HepG2 (cell line): ENCODE measurements at places on chromosomes 3 and 15. TPM values are rescaled to one million over a fixed set of nuclear protein-coding genes. Genes with fewer than 3 reads are reported as not detected.
A peak's percentile ranks its signal among the peaks of the same experiment; 100 is the strongest.

DNA sequence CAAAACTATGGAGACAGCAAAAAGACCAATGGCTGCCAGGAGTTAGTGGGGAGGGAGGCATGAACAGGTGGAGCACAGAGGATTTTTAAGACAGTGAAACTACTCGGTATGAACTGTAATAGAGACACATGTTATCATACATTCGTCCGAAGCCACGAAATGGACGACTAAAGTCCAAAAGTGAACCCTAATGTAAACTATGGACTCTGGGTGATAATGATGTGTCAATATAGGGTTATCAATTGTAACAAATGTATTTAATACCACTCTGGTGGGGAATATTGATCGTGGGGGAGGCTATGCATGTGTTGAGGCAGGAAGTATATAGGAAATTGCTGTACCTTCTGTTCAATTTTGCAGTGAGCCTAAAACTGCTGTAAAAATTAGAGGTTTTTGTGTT, 107.0 kb downstream of the CPN2 start:
- H3K27me3 ChIP-seq, result peaks cover 29% of the 10 kb centered on the region
- no peaks in the 10 kb centered on the region for H3K36me3 ChIP-seq
- no peak overlapping the region for H3K4me3 ChIP-seq
- H3K4me1 ChIP-seq, result peaks cover 35% of the 10 kb centered on the region
- peak; percentile 27 for DNase-seq
- no peak overlapping the region for H3K27ac ChIP-seq

CFAP44 gene
- 0.90 and 4.7 TPM in 2 replicates for total RNA-seq

NT5DC2 gene
- total RNA-seq, result 105 and 131 TPM in 2 replicates

- H3K36me3 ChIP-seq, result peaks cover 60% of the 10 kb centered on the region
- no peak for DNase-seq
- no peak overlapping the region for H3K4me3 ChIP-seq
- H3K27ac ChIP-seq, result no peak overlapping the region
- H3K4me1 ChIP-seq, result peaks cover 36% of the 10 kb centered on the region
- no peaks in the 10 kb centered on the region; the same call in 1 of the 2 replicates for H3K27me3 ChIP-seq
Measured at GRCh38 chr3:124791142-124791541, 60.9 kb downstream of the UMPS start.

DNA sequence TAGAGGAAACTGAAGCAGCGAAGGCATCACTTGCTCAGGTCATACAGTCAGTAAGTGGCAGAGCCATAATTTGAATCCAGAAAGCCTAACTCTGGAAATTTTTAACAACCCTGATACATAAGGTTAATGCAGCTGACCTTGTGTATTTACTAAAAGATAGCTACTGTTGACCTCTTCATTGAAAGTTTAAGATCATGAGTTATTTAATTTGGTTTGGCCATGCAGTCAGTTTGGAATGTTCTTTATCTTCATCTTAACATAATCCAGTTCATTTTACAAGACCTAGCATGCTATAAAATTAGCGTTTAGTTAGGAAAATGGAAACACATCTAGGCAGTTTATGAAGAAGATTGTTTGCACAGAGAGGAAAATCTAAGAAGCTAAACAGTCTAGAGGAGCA, 240.9 kb downstream of the RBMS3 start:
- H3K27me3 ChIP-seq, result no peaks in the 10 kb centered on the region
- H3K36me3 ChIP-seq, result no peaks in the 10 kb centered on the region
- H3K4me1 ChIP-seq, result peaks cover 6% of the 10 kb centered on the region; the same call in 1 of the 2 replicates

DNA sequence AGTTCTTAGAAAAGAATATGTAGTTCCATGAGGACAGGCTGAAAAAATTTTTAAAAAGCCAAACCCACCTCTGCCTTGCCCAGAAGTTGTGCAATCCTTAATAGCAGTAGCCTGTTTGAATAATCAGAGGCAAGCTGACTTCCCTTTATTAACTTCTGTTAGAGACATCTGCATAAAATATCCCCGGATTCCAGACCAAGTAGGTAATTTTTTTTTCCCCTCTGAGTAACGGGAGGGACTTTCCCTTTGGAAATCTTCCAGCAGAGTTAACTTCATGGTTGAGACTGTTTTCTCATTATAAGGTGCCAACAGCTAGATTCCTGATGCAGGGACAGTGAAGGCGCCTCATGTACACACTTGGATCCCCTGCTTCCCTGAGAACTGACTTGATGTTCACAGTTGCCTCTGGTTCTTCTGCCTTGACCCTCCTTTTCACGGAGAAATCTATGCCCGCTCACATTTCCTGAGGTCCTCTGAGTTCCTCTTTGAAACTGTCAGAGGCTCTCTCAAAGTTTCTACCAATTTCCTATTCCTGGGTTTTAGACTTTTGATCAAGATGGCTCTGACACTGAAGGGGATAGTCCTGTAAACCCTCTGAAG, 227.6 kb upstream of the BHLHE40 start:
- peaks cover 77% of the 10 kb centered on the region for H3K4me1 ChIP-seq
- H3K27ac ChIP-seq, result peak overlapping the region; percentile 88
- H3K4me3 ChIP-seq, result no peak overlapping the region
- no peaks in the 10 kb centered on the region for H3K27me3 ChIP-seq
- H3K36me3 ChIP-seq, result no peaks in the 10 kb centered on the region; the same call in 2 of the 3 replicates

DNA sequence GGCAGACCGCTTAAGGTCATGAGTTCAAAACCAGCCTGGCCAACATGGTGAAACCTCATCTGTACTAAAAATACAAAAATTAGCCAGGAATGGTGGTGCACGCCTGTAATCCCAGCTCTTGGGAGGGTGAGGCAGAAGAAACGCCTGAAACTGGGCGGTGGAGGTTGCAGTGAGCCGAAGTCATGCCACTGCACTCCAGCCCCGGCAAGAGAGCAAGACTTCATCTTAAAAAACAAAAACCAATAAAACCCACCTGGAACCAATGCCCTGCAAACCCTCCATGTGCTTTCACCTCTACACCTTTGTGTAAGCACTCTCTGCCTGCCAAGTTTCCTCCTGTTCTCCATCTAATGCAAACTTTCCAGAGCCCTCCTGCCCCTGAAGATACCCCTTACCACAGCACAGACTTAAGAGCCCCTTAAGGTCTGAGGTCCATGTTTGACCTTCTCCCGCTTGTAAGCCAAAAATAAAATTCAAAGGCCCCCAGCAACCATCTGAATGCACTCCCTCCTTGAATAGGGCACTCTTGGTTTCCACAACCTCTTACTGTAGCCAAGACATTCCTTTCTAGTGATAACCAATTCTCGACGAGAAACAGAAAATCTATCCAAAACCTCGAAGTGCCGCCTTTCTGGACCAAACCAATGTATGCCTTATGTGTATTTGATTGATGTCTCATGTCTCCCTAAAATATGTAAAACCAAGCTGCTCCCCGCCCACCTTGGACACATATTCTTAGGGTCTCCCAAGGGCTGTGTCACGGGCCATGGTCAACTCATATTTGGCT, 3.0 kb downstream of the RPL32 start:
- no peak overlapping the region; the same call in none of the 2 replicates for H3K4me3 ChIP-seq
- no peaks in the 10 kb centered on the region; the same call in 2 of the 3 replicates for H3K27me3 ChIP-seq
- no peak overlapping the region for H3K27ac ChIP-seq

- H3K27me3 ChIP-seq, result no peaks in the 10 kb centered on the region
- no peaks in the 10 kb centered on the region for H3K4me1 ChIP-seq
- no peak for DNase-seq
- H3K27ac ChIP-seq, result no peak overlapping the region
Measured at GRCh38 chr15:94293411-94294402, 62.3 kb downstream of the MCTP2 start.

DNA sequence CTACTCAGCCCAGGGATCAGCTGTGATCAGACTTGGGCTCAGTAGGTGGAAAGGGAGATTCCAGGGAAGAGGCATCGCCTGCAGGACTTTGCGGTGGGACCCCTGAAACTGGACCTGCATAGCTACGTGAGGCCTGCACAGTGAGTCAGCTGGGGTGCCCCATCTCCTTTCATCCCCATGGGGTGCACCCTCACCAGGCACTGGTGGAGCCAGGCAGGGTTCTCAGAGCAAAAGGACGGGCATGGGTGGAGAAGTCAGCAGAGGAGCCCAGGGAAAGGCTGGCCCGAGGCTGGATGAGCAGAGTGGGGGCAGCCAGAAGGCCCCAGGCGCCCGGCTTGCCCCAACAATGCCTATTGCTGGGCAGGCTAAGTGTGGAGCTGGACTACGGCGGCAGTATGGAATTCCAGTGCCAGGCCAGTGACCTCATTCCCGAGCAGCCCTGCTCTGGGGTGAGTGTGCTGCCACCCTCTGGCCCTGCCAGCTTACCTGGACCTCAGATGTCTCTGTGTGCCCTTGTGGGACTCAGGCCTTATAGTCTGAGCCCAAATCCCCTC, 19.7 kb downstream of the ACAA1 start:
- no peak overlapping the region for H3K4me3 ChIP-seq
- DNase-seq, result no peak
- no peak overlapping the region for H3K27ac ChIP-seq
- H3K36me3 ChIP-seq, result peaks cover 9% of the 10 kb centered on the region; the same call in 1 of the 2 replicates
- peaks cover 12% of the 10 kb centered on the region; the same call in 1 of the 2 replicates for H3K4me1 ChIP-seq

GRCh38 chr15:61605343-61605742, 376.2 kb upstream of the RORA start:
- no peaks in the 10 kb centered on the region for H3K36me3 ChIP-seq
- DNase-seq, result no peak
- no peaks in the 10 kb centered on the region for H3K27me3 ChIP-seq
- H3K4me3 ChIP-seq, result no peak overlapping the region
- no peaks in the 10 kb centered on the region for H3K4me1 ChIP-seq

GRCh38 chr3:169542331-169542751, 121.2 kb downstream of the MECOM start:
- no peak for DNase-seq
- H3K27ac ChIP-seq, result no peak overlapping the region
- no peaks in the 10 kb centered on the region for H3K4me1 ChIP-seq
- H3K4me3 ChIP-seq, result no peak overlapping the region
- H3K36me3 ChIP-seq, result no peaks in the 10 kb centered on the region

KATNBL1 gene
- total RNA-seq, result 42.8 and 43.9 TPM in 2 replicates

DNA sequence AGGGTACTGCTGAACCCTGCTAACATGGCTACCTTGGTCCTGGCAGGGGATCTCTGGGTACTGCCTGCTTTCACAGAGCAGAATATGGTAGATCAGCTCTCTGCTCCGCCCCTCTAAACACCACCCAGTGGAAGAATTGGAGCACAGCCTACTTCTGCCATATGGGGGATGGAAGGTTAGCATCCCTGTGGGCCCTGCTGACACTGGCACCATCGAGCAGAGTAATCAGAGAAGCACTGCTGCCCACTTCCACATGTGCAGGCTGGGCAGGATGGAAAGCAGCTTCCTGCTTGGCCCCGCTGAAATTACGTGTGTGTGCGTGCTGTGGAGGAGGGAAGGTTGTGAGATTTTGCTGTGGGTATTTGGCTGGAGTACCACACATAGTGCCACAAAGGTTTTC, 24.8 kb downstream of the CCR1 start:
- no peaks in the 10 kb centered on the region for H3K36me3 ChIP-seq
- no peak overlapping the region for H3K4me3 ChIP-seq
- H3K4me1 ChIP-seq, result no peaks in the 10 kb centered on the region
- no peak for DNase-seq
- no peaks in the 10 kb centered on the region for H3K27me3 ChIP-seq

GRCh38 chr15:64857421-64857820, 15.7 kb downstream of the PLEKHO2 start:
- no peaks in the 10 kb centered on the region for H3K27me3 ChIP-seq
- no peak overlapping the region for H3K4me3 ChIP-seq
- no peak for DNase-seq
- peaks cover 17% of the 10 kb centered on the region for H3K4me1 ChIP-seq
- peaks cover 30% of the 10 kb centered on the region; the same call in 2 of the 3 replicates for H3K36me3 ChIP-seq

DNA sequence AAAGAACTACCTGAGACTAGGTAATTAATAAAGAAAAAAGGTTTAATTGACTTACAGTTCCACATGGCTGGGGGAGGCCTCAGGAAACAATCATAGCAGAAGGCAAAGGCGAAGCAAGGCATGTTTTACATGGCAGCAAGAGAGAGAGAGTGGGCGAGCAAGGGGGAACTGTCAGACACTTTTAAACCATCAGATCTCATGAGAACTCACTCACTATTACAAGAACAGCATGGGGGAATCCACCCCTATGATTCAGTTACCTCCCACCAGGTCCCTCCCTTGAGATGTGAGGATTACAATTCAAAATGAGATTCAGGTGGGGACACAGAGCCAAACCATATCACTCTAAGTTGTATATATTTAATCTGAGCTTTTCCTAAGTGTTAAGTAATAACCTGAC, 79.0 kb upstream of the MLF1 start:
- H3K36me3 ChIP-seq, result no peaks in the 10 kb centered on the region
- H3K27ac ChIP-seq, result no peak overlapping the region
- H3K4me1 ChIP-seq, result no peaks in the 10 kb centered on the region
- DNase-seq, result no peak

SKOR1 gene
- 0.09 and 0.10 TPM in 2 replicates for total RNA-seq

BNC1 gene
- not detected in 2 replicates for total RNA-seq

DNA sequence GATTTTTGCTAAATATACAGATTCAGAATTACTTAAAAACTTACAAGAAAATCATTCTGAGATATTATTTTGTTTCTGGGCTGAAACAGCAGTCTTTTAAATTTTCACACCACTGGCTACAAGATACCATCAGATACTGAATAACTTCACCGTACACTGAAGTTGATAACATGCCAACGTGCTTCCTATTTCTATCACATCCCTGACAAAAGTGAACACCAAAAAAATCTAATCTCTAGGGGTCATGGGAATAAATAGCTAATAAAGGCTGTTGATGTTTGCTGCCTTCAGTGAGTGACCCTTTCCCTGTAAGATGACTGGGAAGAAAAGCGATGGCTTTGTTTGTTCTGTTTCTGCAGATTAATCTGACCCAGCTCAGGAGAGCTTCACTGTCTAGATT, 120.5 kb downstream of the DUT start:
- no peaks in the 10 kb centered on the region for H3K4me1 ChIP-seq
- no peaks in the 10 kb centered on the region for H3K27me3 ChIP-seq
- H3K4me3 ChIP-seq, result no peak overlapping the region
- no peak for DNase-seq

PLIN1 gene
- total RNA-seq, result 0.73 and 1.2 TPM in 2 replicates

CACNA2D3 gene
- not detected in 2 replicates for total RNA-seq

DNA sequence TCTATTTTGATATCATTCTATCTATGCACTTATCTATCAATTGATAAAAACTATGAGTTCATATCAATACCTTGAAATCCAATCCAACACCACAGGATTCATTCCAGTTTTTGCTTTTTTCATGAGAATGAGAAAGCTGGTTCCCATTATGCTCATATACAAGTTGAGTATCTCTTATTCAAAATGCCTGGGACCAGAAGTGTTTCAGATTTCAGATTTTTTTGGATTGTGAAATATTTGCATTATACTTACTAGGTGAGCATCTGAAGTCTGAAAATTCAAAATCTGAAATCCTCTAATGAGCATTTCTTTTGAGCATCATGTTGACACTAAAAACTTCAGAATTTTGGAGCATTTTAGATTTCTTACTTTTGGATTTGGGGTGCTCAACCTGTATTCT, 67.8 kb upstream of the DCBLD2 start:
- no peak overlapping the region for H3K4me3 ChIP-seq
- DNase-seq, result no peak
- no peak overlapping the region for H3K27ac ChIP-seq
- H3K36me3 ChIP-seq, result no peaks in the 10 kb centered on the region

KBTBD13 gene
- total RNA-seq, result not detected in 2 replicates

GRCh38 chr3:149233323-149233722, 11.7 kb upstream of the CP start:
- DNase-seq, result no peak
- no peaks in the 10 kb centered on the region for H3K36me3 ChIP-seq
- no peak overlapping the region for H3K4me3 ChIP-seq
- no peaks in the 10 kb centered on the region for H3K27me3 ChIP-seq
- peaks cover 64% of the 10 kb centered on the region for H3K4me1 ChIP-seq

GRCh38 chr3:134710313-134710680, 59.5 kb upstream of the KY start:
- H3K4me1 ChIP-seq, result no peaks in the 10 kb centered on the region
- no peak for DNase-seq
- H3K36me3 ChIP-seq, result no peaks in the 10 kb centered on the region
- H3K27me3 ChIP-seq, result 0 out of 3 replicates have a peak, but pooled peaks cover 5% of the 10 kb centered on the region
- no peak overlapping the region for H3K4me3 ChIP-seq
- no peak overlapping the region for H3K27ac ChIP-seq
